ENCODE measurements at places on chromosomes 7 and 10.

DNA sequence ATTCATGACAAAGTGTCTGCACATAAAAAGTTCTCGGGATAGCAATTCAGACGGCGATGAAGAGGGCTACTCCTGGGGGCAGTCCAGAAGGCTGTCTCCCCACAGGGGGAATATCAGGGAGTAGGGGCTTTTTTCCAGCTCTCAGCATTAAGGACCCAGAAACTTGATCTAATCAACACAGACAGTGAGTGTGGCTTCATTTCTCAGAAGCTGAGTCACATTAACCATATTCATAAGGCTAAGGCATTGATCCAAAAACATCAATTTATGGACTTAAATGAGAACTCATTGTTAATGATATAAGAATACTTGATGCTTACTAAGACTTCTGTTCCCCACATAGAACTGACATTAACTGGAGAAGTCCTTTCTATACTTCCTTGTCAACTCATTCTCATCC is 87.5 kb upstream of the AOAH start:
- DNase-seq: no peak

DNA sequence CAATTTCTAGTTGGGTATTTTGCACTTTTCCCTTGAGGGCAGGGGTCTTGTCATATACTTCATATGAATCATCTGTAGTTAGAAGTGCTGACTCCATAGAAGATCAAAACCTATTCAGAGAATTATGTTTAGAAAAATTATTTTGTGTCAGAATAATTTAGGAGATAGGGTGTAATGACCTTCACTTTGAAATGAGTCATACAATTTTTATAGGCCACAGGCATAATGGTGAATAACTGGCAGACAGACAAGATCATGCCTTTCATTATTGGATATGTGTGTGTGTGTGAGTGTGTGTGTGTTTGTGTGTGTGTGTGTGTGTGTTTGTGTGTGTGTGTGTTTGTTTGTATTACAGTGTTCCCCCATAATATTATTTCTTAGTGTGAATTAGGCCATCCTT is 523.0 kb downstream of the ANKRD7 start:
- DNase-seq: no peak

GRCh38 chr7:86818903-86819302 is 175.2 kb downstream of the GRM3 start:
- no peak for DNase-seq

DNA sequence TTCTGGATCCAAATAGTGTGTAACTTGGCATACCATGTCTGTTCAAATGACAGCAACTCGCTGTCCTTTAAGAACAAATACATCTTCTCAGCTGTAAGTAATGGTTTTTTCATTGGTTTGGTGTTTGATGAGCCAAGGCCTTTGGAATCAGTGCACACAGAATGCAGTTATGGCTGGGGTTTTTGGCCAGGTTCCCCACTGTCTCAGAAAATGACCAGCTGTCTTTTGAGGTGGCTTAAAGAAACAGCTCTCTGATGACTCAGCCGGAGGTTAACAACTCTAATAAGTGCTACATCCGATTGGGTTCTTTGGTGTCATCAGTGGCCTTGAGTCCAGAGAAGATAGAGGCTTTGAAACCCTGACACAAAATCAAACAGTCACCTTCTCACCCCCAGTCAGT is 688.4 kb downstream of the REEP3 start:
- no peak for DNase-seq

GRCh38 chr10:73956476-73957359 is 41.2 kb upstream of the VCL start:
- peak; percentile 94 for DNase-seq

- no peak for DNase-seq
Measured at GRCh38 chr10:6482737-6483357, 97.2 kb downstream of the PRKCQ start.

DNA sequence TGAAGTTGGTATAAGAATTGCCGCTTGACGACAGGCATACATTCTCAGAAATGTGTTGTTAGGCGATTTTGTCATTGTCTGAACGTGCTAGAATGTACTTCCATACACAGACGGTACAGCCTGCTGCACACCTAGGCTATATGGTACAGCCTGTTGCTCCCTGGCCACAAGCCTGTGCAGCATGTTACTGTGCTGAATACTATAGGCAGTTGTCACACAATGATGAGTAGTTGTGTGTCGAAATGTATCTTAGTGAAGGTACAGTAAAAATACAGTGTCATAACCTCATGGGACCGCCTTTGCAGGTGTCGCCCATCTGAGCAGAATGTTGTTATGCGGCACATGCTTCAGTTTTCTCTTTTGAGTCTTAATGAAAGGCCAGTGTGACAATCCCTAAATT is 66.5 kb downstream of the SHH start:
- DNase-seq: no peak

- no peak for DNase-seq
Measured at GRCh38 chr7:27111042-27111750, 8.7 kb upstream of the HOXA2 start.

GRCh38 chr7:29956487-29956836 is 33.1 kb downstream of the SCRN1 start:
- no peak for DNase-seq

DNA sequence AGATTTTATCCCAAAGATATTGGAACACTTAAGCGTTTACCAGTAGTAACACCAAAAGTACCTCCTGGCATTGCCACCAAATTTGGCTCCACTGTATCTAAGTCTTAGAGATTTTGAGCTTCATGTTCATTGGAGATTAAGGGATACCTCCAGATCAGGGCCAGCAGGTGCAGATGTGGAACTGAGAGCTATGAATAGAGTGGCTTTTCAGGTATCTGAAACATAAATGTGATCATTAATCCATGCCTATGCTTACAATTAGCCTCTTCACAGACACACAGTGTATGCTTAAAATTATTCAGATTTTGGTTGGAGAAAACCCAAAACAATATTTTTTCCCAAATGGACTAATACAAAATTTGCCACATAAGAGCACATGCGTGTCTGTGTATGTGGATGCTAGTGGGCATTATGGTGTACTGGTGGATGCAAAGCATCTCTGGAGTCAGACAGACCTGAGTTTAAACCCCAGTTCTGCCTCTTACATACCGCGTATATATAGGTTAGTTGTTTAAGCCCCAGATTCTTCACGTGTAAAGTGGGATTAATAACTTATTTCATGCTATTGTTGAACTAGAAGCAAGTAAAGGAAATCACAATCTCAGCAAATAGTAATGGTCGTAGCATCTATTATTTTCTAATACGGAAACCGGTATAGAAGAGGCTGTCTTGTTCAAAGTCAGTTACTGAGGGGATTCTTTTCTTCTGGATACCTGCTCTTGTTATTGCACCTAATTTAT is 6.8 kb upstream of the LRRC4 start:
- DNase-seq: no peak

GRCh38 chr7:18013936-18014335 is 13.7 kb downstream of the PRPS1L1 start:
- DNase-seq: no peak

Measured in hematopoietic multipotent progenitor cell (in vitro differentiated cells).